ENCODE measurements at places on chromosomes 5 and 9.

DNA sequence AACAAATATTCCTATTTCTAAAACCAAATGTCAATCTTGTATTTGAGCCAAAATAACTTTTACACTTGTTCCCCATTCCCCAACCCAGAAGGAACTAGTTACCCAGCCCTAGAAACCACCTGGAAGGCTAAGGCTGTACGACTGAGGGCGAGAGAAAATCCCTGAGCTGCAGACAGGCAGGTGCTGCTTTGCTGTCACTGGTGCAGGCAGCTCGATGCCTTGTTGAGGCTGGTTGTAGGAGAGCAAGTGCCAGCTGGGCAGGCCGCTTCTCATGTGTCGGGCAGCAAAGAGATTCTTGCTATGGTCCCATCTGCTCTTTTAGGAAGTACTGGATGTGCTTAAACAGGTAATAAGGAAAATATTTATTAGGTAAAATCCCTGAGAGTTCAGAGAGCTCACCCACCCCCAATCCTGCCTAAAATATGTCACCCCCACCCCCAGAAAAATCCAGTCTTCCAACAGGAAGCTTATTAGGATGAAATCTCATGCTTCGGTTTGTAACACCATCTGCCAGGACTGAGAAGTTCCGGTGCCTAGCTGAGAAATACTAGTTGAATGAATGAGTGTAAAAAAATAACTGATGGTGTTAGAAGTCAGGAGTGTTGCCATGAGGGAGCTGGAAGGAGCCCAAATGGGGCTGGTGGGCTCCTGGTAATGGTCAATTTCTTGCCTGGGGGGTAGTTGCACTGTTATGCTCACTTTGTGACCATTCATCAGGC, 91.1 kb upstream of the DMRT1 start:
- DNase-seq: no peak

- no peak for DNase-seq
Observed at GRCh38 chr9:121819428-121820231, 168.2 kb downstream of the DAB2IP start.

DNA sequence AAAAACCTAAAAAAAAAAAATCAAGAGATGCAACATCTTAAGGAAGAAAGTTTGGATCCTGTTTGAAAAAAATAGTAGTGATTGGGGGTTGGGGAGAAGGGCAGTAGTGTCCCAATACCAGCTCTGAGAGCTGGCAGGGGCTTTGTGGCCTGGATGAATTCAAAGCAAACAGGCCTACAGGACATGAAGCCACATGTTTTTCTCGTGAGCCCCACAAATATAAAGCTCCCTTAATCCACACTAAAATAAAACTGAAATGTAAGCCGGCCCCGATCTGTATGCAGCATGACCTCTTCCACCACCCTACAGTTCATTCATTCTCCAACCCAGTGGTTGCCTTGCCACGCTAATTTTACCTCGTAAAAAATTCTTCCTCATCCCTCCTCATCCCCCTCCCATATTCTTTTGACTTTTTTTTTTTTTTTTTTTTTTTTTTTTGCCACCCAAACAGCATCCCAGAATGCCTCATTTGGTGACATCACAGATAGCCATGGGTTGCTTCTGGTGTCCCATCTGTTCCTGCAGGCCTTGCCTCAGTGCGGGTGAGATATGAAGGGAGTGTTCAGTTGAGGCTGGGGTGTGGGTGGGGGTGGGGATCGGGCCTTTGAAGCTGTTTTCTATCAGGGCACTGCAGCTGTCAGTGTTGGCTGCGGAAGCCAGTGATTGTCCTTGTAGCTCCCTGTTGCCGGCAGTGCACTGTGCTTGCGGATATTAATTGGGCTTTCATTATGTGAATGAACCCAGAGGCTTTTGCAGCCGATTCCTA, 81.6 kb upstream of the NFIB start:
- DNase-seq: no peak

- DNase-seq: no peak
Observed at GRCh38 chr9:128764361-128764760, 7.4 kb downstream of the ZER1 start.

- DNase-seq: no peak
Observed at GRCh38 chr5:131224387-131225201, 39.3 kb upstream of the CDC42SE2 start.

DNA sequence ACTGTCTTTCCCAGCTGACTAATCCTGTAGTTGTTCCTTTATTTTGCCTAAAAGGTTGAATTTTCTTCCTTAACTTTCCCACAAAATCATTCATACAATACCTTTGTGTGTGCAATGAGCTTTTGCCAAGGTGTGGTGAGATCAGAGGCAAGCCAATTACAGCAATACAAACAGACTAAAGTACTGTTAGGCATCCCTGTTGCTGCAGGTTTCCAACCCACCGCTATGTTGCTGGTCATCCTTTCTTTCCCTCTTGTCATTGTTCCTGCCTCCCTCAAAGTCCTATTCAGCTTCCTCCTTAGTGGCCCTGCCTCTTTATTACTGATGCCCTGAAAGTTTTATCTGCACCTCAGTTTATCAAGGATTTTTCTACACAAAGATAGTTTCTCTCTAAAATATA, 22.1 kb downstream of the ITGA2 start:
- DNase-seq: no peak

- no peak for DNase-seq
Observed at GRCh38 chr5:119079318-119079921, 8.5 kb downstream of the DMXL1 start.

- no peak for DNase-seq
Observed at GRCh38 chr5:80187421-80188090, 68.3 kb downstream of the SERINC5 start.

DNA sequence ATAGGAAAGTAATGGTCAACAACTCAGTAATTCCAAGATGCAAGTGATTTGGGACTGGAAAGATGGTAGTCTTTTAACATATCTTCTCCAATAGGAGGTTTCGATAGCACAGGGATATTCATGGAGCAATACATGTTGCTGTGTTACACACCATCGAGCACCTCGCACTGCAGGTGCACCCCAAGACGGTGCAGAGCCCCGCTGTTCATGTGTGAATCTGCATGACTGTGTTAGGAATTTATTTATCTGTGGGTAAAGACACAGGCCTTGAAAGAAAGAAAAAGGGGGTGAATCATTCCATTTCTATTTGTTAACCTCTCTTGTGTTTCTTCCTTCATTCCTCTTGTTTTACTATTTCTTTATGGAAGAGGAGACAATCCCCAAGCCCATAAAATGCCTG, 217.1 kb downstream of the EBF1 start:
- DNase-seq: no peak

DNA sequence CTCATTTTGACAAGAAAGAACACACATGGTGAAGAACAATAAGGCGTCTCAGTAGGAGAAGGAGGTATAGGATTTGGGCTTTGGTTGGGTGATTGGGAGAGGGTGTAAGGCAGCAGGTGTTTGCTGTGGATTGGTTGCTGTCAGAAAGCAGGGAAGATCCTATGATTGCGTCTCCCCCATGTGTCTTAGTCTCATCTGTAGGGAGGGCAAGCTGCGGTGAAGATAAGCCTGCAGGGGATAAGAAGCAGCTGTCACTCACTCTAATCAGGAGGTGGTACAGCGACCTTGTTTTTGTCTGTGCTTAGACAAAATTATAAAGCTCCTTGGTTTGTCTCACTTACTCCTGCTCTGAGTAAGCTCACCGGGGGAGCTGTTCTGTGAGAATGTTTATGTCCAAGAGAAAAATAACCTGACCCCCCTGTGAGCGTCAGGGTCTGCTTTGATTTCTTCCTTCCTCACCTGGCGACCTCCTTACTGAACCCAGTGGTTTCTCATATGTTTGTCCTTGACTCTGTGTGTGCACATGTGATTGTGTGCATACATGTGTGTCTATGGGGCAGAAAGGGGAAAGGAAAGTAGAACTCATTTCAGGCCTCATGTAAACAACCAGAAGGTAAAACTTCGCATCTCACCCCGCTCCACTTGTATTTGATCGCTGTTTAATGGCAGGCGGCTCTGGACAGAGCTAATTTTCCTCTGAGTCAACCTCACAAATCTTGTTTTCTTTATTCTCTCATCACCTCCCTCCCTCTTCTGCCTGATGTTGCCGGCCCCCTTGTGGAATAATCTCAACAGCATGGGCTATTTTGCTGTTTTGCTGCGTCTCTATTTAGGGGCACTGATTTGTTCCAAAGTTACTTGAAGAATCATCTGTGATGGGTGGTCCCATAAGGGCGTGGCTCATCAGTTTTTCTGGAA, 105.6 kb downstream of the TENT4A start:
- DNase-seq: no peak

- no peak for DNase-seq
Observed at GRCh38 chr9:134346151-134346550, 19.9 kb downstream of the RXRA start.

DNA sequence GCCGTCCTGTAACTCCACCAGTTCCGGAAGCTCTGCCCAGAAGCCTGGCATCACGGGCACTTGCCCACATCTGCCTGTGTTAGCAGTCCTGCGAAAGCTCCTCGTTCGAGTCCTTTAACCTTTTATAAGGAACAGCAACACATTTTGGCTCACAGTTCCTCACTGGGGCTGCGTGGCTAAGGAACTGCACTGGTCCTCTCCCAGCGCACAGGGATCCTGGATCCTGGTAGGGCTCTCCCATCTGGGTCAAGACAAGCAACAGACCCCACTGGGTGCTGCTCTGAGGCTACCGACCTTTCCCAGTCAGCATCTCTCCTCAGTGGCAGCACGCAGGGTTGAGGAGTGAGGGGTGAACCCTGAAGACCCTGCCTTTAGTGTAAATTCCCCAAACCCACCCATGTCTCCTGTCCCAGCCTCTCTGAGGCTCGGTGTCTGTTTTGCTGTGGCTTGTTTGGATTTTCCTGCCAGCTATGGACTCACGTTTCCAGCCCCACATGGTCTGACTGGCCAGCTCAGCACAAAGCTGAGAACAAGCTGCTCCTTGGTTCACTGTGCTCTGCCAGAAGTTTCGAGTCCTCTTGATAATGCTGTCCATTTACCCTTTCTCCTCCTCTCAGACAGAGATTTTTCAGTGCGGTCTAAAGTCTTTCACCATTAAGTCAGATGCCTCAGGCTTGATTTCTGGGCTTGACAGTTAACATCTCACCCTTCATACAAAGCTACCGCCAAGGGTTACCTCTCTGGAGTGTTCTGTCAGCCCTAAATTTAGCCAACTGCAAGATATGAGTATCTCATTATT, 80.0 kb downstream of the AK8 start:
- no peak for DNase-seq

DNA sequence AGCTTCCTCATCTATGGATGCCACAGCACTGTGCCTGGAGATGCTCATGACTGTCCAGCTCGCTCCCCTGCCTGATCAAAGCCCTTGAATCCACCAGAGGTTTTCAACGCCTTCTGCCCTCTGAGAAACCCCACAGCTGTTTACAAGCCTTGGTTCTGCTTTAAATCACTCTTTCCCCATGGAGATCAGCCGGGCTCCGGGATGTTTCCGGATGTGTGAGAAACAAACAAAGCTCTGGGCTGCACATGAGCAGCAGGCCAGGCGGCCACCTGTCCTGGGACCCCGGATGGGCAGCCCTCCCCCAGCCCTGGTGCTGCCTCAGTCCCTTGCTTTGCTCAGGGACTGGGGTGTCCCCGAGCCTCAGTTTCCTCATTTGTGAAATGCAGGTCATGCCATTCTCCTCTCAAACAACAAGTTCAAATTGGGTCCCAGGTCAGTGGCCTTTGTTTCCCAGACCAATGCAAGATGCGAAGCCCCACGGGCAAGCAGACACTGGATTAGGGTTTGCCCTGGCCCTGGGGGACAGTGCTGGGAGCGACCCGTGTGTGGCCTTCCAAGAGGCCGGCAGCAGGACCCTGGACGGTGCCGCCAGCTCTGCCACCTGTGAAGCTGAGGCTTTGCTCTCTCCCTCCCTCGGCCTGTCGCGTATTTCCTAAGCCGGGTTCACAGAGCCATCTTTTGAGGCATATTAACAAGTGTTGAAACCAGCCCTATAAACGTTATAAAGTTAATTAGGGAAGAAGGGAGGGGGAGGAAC, 42.4 kb upstream of the PHYKPL start:
- DNase-seq: no peak

- no peak for DNase-seq
Observed at GRCh38 chr5:6792911-6793471, 79.8 kb downstream of the TENT4A start.

DNA sequence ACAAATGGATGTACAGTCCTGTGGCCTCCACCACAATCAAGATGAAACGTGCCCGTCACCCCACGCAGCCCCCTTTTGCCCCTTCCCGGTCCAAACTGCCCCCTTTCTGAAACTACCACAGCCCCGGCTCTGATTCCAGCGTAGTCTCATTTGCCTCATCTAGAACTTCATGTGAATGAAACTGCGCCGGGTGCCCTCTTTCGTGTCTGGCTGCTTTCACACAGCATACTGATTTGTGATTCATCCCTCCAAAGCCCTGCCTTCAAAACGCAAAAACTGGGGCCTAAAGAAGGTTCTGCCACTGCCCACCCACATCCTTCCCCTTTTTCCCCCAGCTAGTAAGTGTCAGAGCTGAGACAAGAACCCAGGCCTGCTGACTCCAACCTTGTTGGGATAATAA, 31.5 kb upstream of the NCS1 start:
- no peak for DNase-seq

DNA sequence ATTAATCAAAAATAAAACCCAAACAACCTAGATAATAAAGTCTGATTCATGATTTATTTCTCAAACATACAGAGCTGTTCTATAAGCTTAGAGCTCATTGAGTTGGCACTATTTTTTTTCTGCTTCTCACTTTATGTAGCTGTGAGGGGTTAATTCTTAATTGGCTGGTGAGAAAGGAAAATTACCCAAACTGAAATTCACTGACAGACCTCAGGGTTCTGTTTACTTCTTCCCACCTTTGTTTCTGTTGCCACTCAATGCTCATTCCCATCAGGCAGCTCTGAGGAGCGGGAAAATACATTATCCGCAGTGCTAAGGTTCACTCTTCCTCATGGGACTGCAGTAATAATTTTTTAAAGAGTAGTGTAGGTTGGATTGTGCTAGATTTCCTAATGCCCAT, 139.9 kb downstream of the KCTD16 start:
- DNase-seq: no peak

GRCh38 chr9:127574072-127574993, 37.7 kb upstream of the STXBP1 start:
- no peak for DNase-seq

DNA sequence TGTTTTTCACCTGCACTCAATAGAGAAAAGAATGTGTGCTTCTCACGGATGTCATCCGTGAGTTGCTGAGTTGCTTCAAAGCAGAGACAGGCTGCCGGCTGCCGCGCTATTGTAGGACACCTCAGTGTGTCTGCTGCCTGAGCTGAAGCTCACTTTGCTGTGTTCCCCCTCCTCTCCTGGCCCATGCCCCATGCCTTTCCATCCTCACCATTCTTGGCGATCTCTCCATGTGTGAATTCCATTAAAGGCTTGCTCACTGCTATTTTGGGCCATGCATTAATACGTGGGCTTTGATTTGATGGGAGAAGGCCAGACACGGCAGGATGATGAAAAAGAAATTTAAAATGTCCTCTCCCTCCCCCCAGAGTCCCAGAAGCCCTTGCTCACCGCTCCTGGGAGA, 14.5 kb downstream of the ADAM19 start:
- no peak for DNase-seq

All from omental fat pad (tissue), 4 donors.